ENCODE measurements at places on chromosomes 16 and 17.

DNA sequence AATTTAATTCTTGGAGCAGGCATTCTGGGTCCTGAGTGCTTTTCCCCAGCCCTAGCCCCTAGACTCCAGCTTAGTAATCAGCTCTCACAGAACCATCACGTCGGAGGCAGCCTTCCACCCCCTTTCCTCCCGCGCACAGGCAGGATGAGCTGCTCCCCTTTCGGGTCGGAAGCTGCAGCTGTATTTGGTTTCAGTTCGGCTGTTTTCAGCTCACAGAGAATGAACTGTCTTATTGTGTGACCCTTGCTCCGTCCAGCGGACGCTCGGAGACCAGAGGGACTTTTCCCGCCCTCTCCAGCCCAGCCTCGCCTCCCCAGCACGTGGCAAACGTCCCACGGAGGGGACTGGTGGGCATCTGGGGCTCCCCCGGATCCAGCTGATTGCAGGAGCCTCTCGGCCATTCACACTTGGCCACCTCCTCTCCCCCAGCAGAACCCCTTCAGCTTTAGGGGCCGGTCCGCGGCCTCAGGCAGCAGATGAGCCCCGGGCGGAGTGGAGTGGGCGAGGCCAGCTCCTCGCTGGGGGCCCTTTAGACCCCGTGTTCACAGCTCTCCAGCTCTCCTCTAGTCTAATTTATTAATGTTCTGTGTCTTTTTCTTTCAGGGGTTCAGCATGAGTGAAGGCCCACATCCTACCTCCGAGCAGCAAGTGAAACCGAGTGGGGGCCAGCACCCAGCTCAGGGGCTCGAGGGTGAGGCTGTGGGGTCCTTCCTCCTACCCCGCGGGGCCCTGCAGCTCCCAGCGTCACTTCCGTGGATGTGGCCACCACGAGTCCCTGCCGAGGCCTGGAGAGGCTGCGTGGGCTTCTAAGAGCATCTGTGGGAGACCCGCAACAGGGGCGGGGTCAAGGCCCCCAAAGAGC, 863 bp upstream of the UTS2R start:
- no peaks in the 10 kb centered on the region for H3K36me3 ChIP-seq
- no peak overlapping the region for H3K4me3 ChIP-seq
- no peaks in the 10 kb centered on the region for H3K4me1 ChIP-seq
- no peak overlapping the region for H3K27ac ChIP-seq
- peaks cover 16% of the 10 kb centered on the region for H3K27me3 ChIP-seq

DNA sequence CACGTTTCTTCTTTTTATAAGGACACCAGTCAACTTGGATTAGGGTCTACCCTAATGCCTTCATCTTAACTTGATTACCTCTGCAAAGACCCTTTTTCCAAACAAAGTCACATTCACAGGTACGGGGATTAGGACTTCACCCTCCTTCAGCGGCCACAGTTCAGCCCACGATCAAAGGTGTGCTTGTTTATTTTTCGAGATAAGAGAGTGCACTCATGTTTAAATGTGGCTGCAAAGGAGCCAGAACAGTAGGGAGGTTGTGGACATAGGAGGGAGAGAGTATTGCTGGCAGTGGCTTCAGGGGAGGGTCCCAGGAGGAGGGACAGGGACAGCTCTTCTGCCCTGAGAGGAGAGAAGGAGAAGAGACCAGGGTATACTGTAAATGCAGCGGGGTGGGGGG, 46.7 kb downstream of the MGAT5B start:
- H3K4me3 ChIP-seq: no peak overlapping the region
- no peak for DNase-seq
- H3K27me3 ChIP-seq: no peaks in the 10 kb centered on the region
- no peaks in the 10 kb centered on the region for H3K4me1 ChIP-seq
- H3K36me3 ChIP-seq: no peaks in the 10 kb centered on the region
- H3K27ac ChIP-seq: no peak overlapping the region

DNA sequence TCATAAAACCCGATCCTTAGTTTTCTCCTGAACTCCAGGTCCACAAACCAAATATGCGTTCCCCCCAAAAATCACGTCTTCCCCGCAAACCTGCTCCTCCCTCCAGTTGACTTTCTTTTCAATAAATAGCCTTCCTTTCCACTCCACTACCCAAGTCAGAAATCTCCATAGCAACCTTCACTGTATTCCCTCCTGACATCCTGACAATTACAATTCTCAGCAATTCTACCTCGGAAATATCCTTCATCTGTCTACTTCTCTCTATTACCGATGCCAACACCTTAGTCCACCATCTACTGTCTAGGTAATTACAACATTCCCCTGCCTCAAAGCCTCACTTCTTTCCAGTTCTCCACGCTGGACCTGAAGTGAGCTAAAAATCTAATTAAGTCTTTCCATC, 50.7 kb downstream of the SMURF2 start:
- no peaks in the 10 kb centered on the region for H3K27me3 ChIP-seq
- no peaks in the 10 kb centered on the region for H3K4me1 ChIP-seq
- no peak overlapping the region for H3K4me3 ChIP-seq
- H3K36me3 ChIP-seq: no peaks in the 10 kb centered on the region
- H3K27ac ChIP-seq: no peak overlapping the region

DNA sequence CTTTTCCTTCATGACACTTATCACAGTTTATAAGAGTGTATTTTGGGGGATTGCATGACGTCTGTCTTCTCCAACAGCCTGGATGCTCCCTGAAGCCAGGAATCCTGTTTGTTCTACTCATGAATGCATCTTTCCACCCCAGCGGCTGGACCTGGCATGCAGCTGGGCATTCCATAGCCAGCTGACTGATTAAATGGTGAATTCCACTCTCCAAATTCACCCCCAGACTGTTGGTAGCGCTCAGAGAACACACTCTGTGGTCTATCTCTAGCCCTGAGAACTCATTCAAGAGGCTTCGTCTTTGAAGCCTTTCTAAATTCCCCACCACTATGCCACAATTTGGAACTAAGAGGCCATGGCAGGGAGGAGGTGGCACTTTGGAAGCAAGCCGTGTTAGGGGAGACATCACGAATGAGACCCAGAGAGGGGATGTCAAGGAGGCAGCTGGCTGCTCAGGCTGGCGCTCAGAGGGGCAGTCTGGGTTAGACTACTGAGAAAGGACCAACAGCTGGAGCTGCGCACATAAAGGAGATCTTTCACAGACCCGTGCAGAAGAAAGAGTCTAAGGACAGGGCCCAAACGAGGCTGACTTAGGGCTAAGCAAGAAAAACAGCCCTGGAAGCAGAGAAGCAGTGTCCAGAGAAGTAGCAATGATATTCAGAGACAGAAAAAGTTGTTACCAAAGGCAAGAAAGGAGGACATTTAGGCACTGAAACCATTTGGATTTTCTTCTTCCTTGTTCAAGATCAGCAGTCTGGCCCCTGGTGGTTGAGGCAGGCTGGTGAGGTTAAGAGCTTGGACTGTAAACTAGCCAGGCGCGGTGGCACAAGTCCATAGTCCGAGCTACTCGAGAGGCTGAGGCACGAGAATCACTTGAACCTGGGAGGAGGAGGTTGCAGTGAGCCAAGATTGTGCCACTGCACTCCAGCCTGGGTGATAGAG, 42.4 kb upstream of the ZNF629 start:
- H3K27ac ChIP-seq: no peak overlapping the region
- H3K27me3 ChIP-seq: no peaks in the 10 kb centered on the region
- H3K36me3 ChIP-seq: no peaks in the 10 kb centered on the region
- DNase-seq: peak; percentile 18
- H3K4me1 ChIP-seq: no peaks in the 10 kb centered on the region
- no peak overlapping the region for H3K4me3 ChIP-seq
